ENCODE measurements at places on chromosomes 5 and 9.

DNA sequence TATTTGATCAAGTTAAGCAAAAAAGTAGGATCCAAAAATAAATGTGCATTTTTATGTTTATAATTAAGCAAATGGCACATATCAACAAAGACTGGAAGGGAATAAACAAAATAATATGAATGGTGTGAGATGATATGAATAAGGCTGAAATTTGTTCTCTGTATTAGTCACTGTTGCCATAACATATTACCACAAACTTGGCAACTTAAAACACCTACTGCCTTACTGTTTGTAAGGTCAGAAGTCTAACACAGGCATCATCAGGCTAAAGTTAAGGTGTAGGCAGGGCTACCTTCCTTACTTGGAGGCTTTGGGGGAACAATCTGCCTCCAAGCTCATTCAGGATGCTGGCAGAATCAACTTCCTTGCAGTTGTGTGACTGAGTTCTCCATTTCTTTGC is 19.3 kb downstream of the PGGT1B start:
- DNase-seq, result no peak

DNA sequence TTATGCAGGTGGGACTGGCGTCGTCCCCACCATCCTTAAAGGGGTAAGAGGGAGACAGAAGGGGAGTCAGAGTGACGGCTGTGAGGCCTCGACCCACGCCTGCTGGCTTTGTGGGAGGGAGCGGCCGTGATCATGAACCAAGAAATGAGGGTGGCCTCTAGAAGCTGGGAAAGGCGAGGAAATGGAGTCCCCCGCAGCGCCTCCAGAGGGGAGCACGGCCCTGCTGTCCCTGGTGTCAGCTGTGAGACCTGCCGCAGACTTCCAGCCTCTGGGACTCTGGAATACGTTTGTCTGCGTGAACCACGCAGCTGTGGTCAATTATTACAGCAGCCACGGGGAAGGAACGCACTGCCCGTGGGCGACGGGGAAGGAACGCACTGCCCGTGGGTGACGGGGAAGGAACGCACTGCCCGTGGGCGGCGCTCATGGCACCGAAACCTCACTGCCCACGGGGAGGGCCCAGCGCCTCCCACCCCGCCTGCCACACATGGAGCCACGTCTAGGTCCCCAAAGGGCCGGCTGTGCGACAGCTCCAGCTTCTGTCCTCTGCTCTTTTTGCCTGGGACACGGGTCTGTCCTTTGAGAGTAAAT is 108.8 kb upstream of the RAPGEF1 start:
- DNase-seq, result no peak

- no peak for DNase-seq
Observed at GRCh38 chr5:51566953-51567352, 183.7 kb downstream of the ISL1 start.

DNA sequence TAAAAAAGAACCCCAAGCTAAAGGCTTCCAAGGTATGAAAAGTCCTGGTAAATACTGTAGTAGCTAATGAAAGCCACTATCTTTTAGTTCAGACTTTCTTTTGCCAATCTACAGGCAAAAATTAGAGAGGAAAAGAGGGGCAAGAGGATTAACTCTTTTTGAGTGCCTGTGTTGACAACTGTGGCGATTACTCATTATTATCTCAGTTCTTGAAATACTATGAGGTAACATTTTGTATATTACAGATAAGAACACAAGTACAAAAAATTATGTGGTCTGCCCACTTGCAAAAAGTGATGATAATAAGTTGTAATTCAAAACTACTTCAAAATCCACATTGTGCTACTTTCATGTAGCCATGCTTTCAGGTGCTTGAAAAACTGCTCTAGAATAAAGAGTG is 144.0 kb downstream of the DTWD2 start:
- DNase-seq, result no peak

GRCh38 chr9:125683486-125683885 is 23.5 kb downstream of the MAPKAP1 start:
- DNase-seq, result no peak

DNA sequence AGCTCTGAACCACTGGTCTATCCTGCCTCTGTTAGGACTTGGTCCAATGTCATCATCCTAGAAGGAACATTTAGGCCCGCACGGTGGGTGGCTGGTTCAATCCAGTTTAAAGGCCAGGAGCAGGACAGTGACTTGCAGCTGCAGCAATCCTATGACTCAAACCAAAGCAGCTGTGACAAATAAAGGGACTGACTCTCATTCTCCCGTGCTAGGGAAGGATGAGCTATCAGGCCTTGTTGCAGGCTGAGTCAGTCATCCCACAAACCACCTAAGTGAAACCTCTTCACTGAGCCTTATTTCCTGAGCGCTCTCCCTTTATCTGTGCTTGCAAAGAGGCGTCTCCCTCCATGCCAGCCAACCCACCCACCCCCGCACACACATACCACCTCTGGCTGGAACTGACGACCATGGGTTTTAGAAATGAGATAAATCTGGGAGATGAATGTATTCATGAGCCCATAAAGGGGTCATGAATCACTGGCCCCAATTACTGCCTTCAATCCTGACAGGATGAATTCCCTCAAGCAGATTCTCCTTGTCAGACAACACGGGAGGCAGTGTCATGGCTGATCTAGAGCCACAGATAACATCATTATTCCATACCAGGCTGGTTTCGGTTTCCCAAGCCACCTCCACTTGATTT is 93.4 kb downstream of the KCNIP1 start:
- DNase-seq, result no peak

- DNase-seq, result no peak
Observed at GRCh38 chr9:114503522-114504340, 1.5 kb downstream of the WHRN start.

Measured in stimulated activated CD4-positive, alpha-beta T cell treated with anti-CD3 and anti-CD28 coated beads, Interleukin-1b, Interleukin-23, amount 100 ng/mL, for 24 hours (primary cell).